NCI-H2081 (cell line): ENCODE measurements at places on chromosomes 5 and 9.

- peak; percentile 68 for DNase-seq
These were observed 49.9 kb upstream of the GARNL3 start for GRCh38 chr9:127214421-127215267.

DNA sequence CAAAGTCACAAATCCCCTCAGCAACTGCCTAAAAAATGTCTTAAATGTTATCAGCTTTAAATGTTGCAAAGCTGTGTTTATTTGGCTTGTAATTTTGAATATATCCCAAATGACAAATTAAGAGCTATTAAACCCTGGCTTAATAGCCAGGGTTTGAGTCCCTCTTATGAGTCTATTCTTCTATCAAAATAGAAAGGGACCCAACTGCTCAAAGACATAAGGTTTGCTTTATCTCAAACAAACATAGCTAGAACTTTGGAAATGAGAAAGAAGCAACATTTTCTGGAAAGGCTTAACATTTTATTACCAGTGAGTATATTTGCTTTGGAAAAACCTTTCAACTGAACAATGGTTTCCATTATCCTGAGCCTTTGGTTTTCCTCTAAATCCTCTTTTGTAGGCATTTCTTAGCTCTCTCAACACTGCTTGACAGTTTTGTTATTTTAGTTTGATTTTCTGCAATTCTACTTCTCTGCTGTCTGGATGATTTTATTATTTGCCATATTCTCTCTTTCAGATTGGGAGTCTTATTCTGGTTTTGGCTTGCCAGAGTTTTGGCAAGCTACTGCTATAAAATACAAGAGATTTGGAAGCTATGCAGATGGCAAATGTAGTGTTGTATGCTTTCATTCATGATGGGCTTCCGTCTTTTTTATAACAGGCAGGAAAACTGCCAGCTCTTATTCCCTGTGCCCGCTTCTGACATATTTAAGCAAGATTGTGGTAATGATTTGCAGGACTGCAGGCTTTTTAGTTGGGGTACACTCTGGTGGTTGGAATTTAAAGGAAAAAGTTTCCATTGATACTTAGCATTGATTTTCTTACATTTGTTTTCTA, 734.9 kb downstream of the DTWD2 start:
- DNase-seq, result no peak

DNA sequence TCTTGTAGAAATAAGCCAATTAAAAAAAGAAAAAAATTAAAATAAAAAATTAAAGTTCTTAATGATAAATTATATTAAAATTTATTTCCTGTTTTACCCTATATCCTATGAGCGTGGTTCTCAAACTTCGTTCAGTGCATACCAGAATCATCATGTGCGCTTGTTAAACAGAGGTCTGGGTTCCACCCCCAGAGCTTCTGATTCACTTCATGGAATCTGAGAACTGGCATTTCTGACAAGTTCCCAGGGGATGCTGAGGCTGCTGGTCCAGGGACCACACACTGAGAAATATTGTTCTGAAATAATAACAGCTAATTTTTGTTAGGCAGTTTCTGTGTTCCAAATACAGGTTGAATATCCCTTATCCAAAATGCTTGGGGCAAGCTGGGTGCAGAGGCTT, 79.3 kb downstream of the TMC1 start:
- no peak for DNase-seq

DNA sequence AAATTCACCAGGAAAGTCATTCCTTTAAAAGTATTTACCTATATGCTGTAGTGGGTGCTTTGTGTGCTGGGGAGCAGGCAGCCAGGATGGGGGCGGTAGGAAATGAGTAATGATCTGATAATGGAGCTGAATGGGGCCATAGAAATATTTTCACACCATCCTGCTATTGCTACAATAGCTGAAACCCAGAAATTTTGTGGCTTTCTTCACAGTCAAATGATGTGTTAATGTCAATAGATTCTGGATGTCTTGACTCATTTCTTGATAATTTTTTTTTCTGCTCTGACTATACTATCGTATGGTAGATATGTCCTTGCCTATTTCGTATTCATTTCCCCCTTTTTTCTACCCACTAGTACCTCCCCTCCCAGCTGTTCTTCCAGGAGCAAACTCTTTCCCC, 59.5 kb downstream of the RORB start:
- DNase-seq, result no peak

GRCh38 chr9:35726931-35727330, 5.1 kb downstream of the TLN1 start:
- peak; percentile 26 for DNase-seq

- no peak for DNase-seq
These were observed 21.8 kb downstream of the ANKRD31 start for GRCh38 chr5:75214928-75215327.

DNA sequence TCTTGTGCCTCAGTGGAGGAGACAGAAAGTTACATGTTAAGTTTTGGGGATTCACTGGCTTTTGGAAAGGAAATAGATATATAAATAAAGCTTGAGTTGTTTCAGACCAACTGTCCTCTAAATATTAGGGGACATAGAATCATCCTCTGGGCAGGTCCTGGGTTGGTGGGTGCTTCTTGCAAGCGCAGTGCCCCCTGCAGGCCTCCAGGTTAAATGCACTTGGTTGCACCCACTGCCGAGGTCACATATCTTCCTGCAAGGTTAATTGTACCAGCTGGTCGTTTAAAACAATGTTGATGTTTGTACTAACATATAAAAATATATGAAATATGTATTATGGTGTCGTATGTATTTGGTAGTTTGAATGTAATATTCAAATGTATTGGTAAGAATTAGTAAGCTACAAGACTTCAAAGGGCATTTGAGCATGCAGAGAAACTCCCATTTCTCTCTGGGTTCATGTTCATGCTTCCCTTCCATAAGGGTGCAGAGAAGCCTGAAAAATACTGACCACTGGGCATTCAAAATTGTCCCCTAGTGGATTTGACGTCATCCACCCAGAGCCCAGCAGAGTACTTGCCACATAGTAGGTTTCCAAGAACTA, 87.0 kb downstream of the ZNF618 start:
- peak; percentile 7 for DNase-seq

GRCh38 chr9:133943036-133943780, 48.9 kb downstream of the VAV2 start:
- no peak for DNase-seq

DNA sequence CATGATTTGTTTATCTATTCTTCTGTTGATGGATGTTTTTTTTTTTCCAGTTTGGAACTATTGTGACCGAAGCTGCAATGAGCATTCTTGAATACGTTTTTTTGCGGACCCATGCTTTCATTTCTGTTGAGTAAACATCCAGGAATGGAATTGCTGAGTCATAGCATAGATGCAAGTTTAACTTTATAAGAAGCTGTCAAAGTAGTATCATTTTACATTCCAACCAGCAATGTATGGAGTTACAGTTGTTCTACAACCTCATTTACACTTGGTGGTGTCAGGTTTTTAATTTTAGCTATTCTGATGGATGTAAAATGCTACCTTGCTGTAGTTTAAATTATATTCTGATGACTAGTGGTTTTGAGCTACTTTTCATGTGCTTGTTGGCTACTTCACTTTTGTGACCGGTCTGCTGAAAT, 49.0 kb downstream of the NPR3 start:
- no peak for DNase-seq

- no peak for DNase-seq
These were observed 5.0 kb upstream of the ZNF462 start for GRCh38 chr9:106857811-106858470.

GRCh38 chr5:149048811-149049210, 14.1 kb downstream of the SH3TC2 start:
- DNase-seq, result no peak

- DNase-seq, result no peak
These were observed 6.2 kb downstream of the DCANP1 start for GRCh38 chr5:135440916-135441315.

DNA sequence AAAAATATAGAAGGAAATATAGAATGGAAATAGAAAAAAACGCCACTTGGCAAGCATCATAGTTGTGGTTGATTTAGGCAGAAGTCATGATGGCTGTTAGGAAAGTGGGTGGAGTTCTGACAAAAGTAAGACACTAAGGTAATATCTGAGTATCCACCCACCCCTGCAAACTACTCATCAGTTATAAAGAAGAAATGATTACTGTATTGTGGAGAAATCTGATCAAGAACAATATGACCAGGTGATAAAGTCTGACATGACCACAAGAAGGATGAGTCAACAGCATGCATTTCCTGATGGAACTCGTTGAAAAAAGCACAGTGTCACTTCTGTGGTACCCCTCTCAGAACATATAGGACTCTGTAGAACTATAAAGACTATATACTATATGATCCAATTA, 343.4 kb upstream of the PAPPA start:
- DNase-seq, result no peak

DNA sequence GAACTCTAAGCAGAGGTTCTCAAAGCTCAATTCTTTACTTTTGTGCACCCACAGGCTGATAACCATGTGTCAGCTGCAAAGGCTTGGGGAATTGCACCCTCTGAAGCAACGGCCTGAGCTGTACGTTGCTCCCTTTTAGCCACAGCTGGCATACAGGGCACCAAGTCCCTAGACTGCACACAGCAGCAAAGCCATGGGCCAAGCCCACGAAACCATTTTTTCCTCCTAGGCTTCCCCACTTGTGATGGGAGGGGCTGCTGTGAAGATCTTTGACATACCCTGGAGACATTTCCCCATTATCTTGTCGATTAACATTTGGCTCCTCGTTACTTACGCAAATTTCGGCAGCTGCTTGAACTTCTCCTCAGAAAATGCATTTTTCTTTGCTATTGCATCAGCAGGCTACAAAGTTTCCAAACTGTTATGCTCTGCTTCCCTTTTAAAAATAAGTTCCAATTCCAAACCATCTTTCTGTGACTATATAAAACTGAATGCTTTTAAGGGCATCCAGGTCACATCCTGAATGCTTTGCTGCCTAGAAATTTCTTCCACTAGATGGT, 23.0 kb downstream of the KIAA0825 start:
- DNase-seq, result no peak

DNA sequence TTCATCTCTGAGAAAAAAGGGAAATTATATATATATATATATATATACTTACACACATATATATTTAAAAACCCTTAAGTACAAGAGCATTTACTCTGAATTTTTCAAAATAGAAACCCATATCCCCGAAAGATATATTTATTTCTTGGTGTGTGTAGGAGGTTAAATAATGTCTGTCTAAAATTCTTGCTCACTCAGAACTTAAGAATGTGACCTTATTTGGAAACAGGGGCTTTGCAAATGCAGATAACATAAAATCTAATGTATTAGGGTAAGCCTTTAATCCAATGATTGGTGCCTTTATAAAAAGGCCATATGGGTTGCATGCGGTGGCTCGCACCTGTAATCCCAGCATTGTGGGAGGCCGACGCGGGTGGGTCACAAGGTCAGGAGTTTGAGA, 517.3 kb upstream of the TLE4 start:
- no peak for DNase-seq

- peak; percentile 1 for DNase-seq
These were observed 376.9 kb downstream of the DTWD2 start for GRCh38 chr5:118611332-118611945.

GRCh38 chr5:111954516-111955395, 197.8 kb upstream of the NREP start:
- no peak for DNase-seq

- DNase-seq, result no peak
These were observed 14.7 kb upstream of the TMEM174 start for GRCh38 chr5:73158313-73158712.

GRCh38 chr5:66170195-66170919, 26.3 kb downstream of the SREK1 start:
- DNase-seq, result no peak

DNA sequence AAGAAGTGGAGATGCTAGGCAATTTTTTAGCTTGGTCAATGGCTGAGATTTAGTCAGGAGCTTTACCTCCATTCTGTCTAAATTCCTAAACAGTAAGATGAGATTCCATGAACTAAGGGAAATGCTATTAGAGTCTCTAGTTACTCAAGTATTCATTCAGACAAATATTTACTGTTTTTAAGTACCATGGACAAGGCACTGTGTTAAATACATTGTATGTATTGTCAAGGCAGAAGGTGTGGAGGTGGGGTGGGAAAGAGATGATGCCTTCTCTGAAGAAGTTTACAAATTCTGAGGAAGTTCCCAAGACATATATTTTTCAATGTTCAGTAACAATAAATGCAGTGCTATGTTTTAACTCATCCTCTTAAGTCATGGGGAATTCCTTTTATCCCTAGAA, 459.9 kb upstream of the NMUR2 start:
- no peak for DNase-seq

DNA sequence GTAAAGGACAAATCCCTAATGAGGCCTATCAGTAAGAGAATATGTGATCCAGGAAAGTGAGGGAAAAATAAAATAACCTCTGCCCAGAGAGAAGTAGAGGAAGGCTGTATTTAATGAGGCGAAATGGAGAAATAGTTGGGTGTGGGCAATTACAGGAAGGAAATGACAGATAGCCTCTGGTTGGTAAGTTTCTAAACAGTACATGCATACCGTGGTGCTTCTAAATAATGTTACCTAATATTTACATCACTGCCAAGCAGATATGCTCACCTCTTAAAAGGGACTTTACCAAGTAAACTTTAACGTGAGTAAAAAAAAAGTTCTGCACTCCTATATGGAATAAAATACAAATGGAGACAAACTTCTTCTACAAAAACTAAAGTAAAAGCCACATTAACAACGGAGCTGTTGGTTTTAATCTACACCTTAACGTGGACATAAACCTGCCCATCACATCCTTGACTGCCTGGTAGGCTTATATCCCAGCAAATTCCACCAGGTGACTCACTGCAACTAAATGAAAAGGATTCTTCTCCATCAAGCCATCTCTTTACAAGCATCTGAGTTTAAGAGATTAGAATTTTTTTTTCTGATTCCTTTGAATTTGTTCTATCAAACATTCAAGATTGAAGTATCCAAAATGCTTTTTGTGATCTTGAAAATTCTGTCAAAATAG, 12.4 kb downstream of the NFIL3 start:
- no peak for DNase-seq

- DNase-seq, result peak; percentile 34
These were observed 5.4 kb downstream of the ACTL7B start for GRCh38 chr9:108850293-108850897.
